ENCODE measurements at places on chromosomes 5 and 9.

GRCh38 chr5:14976486-14976885 lies 104.9 kb upstream of the ANKH start:
- H3K4me3 ChIP-seq: no peak overlapping the region
- no peak for DNase-seq
- H3K27me3 ChIP-seq: no peaks in the 10 kb centered on the region
- H3K36me3 ChIP-seq: peaks cover 2% of the 10 kb centered on the region

GRCh38 chr5:127863610-127864395 lies 160.6 kb downstream of the CCDC192 start:
- H3K27me3 ChIP-seq: peaks cover 22% of the 10 kb centered on the region
- H3K4me3 ChIP-seq: no peak overlapping the region
- no peaks in the 10 kb centered on the region for H3K36me3 ChIP-seq
- H3K27ac ChIP-seq: no peak overlapping the region
- DNase-seq: no peak

GRCh38 chr5:80654054-80654390 lies 430 bp upstream of the MSH3 start:
- peak; percentile 16 for DNase-seq
- peaks cover 14% of the 10 kb centered on the region for H3K36me3 ChIP-seq

- peaks cover 5% of the 10 kb centered on the region for H3K27me3 ChIP-seq
- H3K4me3 ChIP-seq: no peak overlapping the region
- DNase-seq: no peak
Measured at GRCh38 chr5:136005476-136005875, 23.3 kb upstream of the TGFBI start.
